ENCODE measurements at places on chromosomes 3 and 15.

DNA sequence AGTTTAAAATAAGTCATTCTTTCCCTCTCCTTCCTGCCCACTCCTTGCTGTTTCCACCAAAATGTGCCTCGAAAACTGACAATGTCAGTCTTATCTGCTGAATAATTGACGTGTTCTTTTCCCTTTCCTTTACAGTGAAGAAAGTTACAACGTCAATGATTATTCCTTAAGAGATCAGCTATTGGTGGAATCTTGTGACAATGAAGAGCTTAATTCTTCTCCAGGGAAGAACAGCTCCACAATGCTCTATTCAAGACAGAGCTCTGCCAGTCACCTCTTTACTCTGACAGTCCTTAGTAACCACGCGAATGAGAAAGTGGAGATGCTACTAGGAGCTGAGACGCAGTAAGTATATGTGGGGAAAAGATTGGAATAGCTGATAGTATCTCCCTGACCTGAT is 84.1 kb downstream of the DHX36 start:
- no peaks in the 10 kb centered on the region for H3K4me1 ChIP-seq
- no peaks in the 10 kb centered on the region for H3K27me3 ChIP-seq
- H3K36me3 ChIP-seq: no peaks in the 10 kb centered on the region
- H3K27ac ChIP-seq: no peak overlapping the region
- no peak overlapping the region for H3K4me3 ChIP-seq

- H3K36me3 ChIP-seq: peaks cover 47% of the 10 kb centered on the region
- no peak overlapping the region for H3K4me3 ChIP-seq
- H3K27me3 ChIP-seq: no peaks in the 10 kb centered on the region
Measured at GRCh38 chr3:143036557-143036956, 35.2 kb downstream of the U2SURP start.

DNA sequence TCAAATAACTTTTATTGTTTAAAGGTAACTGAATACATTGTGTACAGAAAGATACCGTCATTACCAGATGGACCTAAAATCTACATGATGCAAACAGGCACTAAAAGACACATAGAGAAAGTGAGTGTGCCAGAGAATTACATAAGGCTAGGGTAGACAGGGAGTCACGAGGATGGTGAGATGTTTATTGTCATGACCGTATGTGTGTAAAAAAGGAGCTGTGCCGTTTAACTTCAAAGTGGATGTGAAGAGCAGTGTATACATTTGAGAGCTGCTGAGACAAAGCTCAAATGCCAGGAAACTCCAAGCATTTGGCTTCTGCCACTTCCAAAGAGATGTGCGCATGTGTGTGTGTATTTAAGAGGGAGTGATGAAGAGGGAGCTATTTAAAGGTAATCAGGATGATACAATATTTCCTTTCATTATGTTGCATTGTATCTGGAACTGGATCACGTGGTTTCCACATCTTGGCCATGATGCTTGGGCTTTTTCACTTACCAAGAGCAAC is 51.4 kb upstream of the IGF1R start:
- H3K4me1 ChIP-seq: no peaks in the 10 kb centered on the region
- H3K36me3 ChIP-seq: no peaks in the 10 kb centered on the region
- no peak for DNase-seq
- no peak overlapping the region for H3K4me3 ChIP-seq
- no peak overlapping the region for H3K27ac ChIP-seq

DNA sequence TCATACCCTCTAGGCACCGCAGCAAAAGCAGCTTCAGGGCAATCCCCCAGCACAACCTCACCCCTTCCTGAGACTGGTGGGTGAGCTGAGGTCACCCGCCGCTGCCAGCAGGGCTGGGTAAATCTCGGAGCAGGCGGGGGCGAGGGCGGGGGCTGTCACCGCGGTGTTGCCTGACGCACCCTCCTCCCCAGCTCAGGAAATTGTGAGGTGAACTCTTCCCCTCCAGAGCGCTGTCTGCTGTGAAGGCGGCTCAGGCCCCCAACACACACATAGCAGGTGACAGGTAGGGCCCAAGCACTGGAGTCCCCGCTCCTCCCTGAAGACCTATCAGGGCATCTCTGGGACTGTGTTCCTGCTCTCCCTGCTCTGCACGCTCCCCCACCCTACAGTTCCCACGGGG is 30.2 kb upstream of the FURIN start:
- peak; percentile 79 for DNase-seq
- no peaks in the 10 kb centered on the region for H3K27me3 ChIP-seq
- H3K36me3 ChIP-seq: no peaks in the 10 kb centered on the region
- H3K27ac ChIP-seq: peak overlapping the region; percentile 39
- peaks cover 21% of the 10 kb centered on the region for H3K4me1 ChIP-seq
- H3K4me3 ChIP-seq: no peak overlapping the region

DNA sequence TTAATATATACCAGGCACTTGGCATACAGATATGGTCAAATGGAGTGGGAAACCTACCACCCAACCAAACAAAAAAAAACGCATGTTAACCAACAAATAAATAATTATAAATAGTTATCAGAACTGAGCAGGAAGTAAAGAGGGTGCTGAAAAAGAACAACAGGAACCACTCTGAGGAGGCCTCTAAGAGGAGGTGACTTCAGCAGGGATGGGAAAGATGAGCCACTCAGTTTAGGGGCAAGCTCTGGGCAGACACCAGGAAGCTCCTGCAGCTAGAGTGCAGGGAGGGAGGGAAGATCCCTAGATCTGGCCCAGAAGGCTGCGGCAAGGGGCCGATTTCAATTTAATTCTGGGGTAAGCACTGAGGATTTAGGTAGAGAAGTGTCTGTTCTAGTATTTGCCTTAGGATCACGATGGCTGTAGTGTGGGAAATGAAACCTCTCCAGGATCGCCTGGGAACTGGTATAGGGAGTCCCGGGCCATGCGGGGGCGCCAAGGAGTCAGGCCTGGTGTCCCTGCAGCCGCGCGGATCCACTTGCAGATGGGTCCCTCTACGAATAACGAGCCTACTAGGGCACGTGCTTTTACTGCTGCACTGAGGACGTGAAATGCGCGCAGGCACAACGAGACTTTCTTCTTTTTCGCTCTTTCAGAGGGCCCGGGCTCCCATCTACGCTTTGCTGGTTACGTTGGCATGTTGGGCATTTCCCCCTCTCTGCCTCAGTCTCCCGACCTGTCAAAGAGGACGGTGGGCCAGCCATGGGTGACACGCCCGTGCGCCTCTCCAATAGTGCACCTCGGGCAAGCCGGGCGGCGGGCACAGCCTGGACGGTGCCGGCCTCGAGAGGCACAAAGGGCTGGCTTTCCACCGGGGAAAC is 1.5 kb upstream of the LIMD1 start:
- H3K4me1 ChIP-seq: peaks cover 40% of the 10 kb centered on the region
- DNase-seq: peak; percentile 94
- peak overlapping the region; percentile 76 for H3K4me3 ChIP-seq
- H3K27me3 ChIP-seq: no peaks in the 10 kb centered on the region
- peak overlapping the region; percentile 85 for H3K27ac ChIP-seq

GRCh38 chr3:126416943-126417342 is 22.2 kb downstream of the CFAP100 start:
- H3K27me3 ChIP-seq: no peaks in the 10 kb centered on the region
- H3K36me3 ChIP-seq: no peaks in the 10 kb centered on the region
- H3K4me3 ChIP-seq: no peak overlapping the region
- H3K4me1 ChIP-seq: no peaks in the 10 kb centered on the region
- DNase-seq: no peak

DNA sequence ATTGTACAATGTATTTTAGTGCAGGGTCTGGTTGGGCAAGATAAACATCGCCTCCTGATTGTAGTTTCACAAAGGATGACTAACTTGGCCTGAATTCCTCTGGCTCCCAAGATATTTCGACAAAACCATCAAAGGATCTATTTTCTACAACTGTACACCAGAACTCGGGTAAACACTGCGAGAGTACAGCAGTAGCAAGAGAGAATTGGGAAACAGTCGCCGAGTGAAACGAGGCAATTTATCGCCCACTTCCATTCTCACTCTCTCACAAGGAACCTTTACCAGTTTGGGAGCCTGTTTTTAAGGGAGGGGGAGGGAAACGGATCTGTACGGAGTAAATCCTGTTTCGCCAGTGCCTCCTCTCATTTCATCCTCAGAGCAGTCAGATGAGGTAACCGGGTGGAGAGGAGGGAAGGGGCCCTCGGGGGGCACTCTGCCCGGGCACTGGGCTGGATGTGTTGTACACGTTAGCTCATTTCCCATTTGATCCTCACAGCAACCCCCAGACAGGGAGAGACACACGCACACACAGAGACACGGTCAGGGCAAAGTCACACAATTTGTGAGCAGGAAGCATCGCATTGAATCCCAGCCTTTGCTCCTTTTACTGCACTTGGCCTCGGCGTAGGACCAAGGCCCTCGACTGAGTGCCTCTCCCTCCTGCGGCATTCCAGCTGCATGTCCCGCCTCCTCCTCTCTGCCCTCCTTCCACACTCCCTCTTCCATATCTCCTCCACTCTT is 120.1 kb downstream of the LIPC start:
- peak overlapping the region; percentile 13 for H3K4me3 ChIP-seq
- peak overlapping the region; percentile 66 for H3K27ac ChIP-seq
- no peaks in the 10 kb centered on the region for H3K36me3 ChIP-seq
- peak; percentile 86 for DNase-seq
- no peaks in the 10 kb centered on the region for H3K4me1 ChIP-seq

GRCh38 chr3:111989061-111989678 is 9.6 kb upstream of the TAGLN3 start:
- no peaks in the 10 kb centered on the region for H3K4me1 ChIP-seq
- H3K36me3 ChIP-seq: peaks cover 39% of the 10 kb centered on the region
- no peak overlapping the region for H3K27ac ChIP-seq
- H3K27me3 ChIP-seq: no peaks in the 10 kb centered on the region

DNA sequence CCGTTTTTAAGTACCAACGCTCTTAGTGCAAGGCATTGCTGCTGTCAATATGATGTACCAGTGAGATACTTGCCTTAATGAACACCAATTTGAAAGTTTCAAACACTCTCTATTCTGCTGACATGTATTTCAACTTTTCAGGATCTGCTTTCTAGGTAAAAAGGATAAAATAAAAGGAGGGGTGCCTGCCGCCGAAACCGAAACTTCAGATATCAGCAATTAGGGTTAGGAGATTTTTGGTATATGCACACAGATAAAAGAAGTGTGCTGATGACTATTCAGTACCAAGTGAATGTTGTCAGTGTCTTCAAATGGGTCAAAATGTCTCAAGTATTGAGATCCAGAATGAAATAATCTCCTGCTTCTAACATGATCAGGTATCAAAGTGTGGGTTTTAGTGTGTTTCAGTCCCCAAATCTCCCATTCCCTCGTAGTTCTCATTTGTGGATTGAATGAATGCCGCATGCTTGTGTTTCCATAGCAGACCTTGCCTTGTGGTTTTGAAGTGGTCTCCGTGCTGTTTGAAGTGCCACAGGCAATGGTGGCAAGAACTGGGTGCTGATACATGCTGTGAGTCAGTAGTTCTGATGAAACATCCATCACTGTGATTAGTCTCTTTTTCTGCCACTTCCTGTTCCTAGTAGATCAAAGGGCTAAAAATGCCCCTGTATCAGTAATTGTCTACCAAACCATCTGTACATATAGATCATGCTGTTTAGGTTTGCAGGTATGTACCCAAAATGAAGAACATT is 22.5 kb downstream of the CHST14 start:
- no peaks in the 10 kb centered on the region for H3K36me3 ChIP-seq
- H3K4me1 ChIP-seq: no peaks in the 10 kb centered on the region
- H3K4me3 ChIP-seq: no peak overlapping the region
- DNase-seq: no peak
- H3K27ac ChIP-seq: no peak overlapping the region
- no peaks in the 10 kb centered on the region for H3K27me3 ChIP-seq

DNA sequence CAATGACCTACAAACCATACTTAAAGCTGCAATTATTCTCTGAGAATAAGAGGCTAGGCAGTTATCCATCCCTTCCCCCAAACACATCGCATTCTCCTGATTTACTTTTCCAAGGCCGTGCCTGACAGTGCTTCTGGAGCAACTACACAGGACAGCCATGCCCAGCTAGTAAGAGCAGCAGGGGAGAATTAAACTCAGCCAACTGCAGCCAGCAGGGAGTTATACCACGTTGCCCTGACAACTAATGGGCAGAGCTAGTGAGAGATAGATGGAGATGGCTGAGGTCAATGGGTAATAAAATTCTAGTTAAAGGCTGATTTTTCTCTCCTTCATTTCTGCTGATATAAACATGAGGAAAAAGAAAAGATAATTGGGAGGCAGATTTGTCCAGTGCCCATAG is 193.8 kb upstream of the PPP2R3A start:
- H3K27ac ChIP-seq: no peak overlapping the region
- H3K36me3 ChIP-seq: no peaks in the 10 kb centered on the region
- no peaks in the 10 kb centered on the region for H3K27me3 ChIP-seq

DNA sequence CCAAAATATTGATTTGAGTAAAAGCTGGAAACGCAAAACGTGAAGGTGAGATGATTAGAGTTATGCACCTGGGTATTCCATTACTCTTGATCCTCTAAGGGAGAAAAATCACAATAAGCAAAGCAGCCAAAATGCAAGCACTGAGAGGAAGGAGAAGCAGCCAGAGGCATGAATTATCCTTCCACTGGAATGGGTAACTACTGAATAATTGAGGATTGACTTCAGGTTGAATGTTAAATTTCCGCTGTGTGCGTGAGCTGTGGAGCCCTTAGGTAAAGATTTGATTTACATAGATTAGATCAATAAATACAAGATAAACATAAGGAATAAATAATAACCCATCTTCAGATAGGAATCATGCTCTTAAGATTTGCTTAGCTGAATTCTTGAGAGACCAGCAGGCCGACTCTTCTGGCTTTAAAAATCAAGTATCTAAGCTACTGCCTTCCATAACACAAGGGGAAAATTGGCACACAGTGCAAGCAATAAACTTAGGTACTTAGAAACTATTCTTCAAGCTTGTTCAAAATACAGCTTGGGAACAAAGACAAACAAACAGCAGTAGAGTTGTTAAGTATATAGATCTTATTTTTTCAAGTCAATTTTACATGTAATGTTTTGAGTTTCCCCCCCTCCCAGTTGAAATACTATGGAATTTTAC is 1459.5 kb downstream of the ZPLD1 start:
- no peak overlapping the region for H3K4me3 ChIP-seq
- H3K27ac ChIP-seq: no peak overlapping the region
- H3K27me3 ChIP-seq: no peaks in the 10 kb centered on the region
- DNase-seq: no peak
- no peaks in the 10 kb centered on the region for H3K4me1 ChIP-seq

GRCh38 chr3:109353057-109353456 is 15.7 kb upstream of the DPPA4 start:
- no peak overlapping the region for H3K4me3 ChIP-seq
- DNase-seq: no peak
- no peaks in the 10 kb centered on the region for H3K36me3 ChIP-seq
- H3K4me1 ChIP-seq: no peaks in the 10 kb centered on the region
- no peaks in the 10 kb centered on the region for H3K27me3 ChIP-seq

DNA sequence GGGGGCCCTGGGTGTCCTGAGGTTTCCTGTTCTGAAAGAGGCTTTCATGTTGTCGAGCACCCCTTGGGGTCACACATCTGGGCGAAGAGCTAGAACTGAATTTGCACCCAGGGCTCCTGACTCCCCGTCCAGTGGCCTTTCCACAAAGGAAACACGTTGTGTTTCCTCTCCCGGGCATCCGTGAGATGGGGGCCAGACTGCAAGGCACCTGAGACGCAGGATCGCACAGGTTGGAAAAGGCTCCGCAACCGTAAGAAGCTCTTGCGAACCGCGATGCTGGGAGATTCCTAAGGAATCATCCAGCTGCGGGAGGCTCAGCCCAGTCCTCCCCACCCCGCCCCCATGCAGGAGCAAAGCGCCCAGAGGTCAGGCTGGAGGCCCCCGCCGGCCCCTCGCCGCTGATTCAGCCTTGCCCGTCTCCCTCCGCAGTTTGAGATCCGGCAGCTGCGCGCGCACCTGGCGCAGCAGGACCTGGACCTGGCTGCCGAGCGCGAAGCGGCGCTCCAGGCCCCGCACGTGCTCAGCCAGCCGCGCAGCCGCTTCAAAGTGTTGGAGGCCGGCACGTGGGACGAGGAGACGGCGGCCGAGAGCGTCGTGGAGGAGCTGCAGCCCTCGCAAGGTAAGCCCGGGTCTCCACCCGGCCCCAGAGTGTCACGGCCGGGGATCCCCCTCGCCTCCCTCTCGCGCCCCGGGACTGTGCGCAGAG is 119.6 kb downstream of the ETFA start:
- no peak overlapping the region for H3K27ac ChIP-seq
- no peaks in the 10 kb centered on the region for H3K27me3 ChIP-seq
- H3K4me3 ChIP-seq: no peak overlapping the region
- no peak for DNase-seq

Data from Peyer's patch (tissue), 4 donors.